Head of caudate nucleus (tissue), 42 donors: ENCODE measurements at places on chromosomes 5 and 9.

DNA sequence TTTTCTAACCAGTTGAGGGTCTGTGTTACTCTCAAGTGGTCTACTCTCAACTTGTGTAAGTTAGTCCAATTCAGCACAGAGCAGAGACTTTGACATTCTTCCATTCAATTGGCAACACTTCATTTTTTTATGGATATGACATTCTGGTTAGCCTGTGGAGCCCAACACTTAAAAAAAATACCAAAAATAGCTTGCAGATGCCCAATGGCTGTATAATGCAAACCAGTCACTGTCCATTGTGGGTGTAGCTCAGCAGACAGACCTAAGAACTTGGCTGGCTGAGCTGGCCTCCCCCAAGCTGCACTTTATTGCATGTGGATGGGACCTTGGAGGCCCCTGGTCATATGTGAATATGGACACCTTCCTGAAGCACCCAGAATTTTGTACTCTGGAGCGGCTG is 103.2 kb downstream of the DPYSL3 start:
- no peak for DNase-seq

DNA sequence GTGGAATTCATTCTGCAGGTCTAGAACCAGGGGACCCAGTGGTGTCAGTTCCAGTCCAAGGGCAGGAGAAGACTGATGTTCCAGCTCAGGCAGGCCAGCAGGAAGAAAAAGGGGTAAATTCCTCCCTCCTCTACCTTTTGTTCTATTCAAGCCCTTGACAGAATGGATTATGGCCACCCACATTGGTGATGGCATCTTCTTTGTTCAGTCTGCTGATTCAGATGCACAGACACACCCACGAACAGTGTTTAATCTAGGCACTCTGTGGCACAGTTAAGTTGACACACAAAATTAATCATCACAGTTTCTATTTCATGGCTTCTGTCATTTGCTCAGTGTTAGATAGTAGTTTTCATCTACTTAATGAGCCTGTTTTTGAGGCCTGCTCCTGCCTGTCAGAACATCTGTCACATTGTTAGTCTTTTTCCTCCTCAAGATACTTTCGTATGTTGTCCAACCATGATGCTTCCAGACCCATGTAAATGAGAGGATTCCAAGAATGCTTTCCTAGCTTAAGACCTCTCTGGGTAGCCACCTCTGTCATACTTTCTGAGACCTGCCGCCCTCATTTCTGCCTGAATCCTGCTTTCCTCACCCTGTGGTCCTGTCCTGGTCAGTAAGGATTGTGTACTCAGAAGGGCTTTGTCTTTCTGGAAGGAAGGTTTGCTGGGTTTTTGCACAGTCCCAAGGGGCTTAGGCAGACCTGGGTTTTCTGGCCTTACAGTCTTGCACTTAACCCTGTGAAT is 72.5 kb downstream of the SPIN1 start:
- peak; percentile 8 for DNase-seq

DNA sequence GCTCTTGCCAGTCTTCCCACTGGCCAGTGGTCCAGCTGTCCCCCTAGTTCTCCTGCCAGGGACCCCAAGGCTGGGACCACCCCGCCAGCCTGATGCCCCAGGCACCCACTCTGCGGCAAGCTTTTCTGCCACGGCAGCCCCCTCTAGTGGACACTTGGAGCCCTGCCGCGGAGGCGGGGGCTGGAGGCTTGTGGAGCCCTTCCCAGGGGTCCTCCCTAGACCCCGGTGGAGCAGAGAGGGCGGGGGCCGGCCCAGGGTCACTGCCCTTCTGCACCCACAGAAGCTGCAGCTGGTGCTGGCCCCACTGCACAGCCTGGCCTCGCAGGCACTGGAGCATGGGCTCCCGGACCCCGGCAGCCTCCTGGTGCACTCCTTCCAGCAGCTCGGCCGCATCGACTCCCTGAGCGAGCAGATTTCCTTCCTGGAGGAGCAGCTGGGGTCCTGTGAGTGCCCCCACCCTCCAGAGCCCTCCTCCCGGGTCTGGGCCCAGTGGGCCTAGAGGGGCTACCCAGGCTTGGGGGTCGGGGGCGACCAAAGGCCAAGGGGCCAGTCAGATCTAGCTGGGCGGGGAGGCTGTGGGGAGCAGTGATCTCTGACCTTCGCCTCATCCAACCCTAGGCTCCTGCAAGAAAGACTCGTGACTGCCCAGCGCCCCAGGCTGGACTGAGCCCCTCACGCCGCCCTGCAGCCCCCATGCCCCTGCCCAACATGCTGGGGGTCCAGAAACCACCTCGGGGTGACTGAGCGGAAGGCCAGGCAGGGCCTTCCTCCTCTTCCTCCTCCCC is 9.1 kb downstream of the EGFL7 start:
- DNase-seq: no peak

DNA sequence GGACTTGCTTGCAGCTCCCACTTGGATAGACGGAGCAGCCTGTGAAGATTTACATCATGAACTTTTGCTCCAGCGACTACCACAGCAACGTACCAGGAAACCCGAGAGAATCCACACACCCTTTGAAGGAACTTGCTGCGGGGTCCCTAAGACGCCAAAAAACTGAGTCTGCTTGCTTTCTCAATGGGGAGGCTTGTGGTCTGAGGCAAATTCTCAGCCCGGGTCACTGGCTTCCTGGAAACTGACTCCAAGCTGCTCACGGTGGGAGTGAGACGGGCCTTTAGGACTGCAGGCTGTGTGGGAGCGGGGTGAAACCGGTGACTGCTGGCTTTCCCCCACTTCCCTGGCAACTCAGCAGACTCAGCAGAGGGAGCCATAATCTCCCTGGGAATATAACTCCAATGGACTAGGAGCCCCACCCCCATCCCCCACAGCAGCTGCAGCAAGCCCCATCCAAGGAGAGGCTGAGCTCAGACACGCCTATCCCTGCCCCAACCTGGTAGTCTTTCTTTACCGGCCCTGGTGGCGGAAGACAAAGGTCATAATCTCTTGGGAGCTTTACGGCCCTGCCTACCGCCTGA is 466.0 kb downstream of the CAAP1 start:
- no peak for DNase-seq

GRCh38 chr5:26390608-26391007 is 647.8 kb downstream of the CDH9 start:
- no peak for DNase-seq

- no peak for DNase-seq
Observed at GRCh38 chr5:43017428-43017815, 22.7 kb downstream of the ANXA2R start.

DNA sequence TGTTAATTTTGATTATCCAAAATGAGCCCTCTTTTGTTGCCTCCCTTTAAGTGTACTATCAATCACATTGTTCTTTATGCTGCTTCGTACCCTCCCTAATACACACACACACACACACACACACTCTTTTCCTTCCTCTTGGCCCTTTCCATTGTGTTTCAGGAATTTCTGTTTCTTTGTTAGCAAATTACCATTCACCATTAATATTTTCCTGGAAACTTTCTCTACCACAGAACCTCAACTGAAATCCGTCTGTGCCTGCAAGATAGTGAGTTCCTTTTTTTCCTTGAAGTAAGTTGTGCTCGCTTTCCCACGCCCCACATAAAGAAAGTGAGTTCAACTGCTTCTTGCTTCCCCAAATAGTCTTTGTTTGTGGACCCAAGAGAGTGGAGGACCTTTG is 61.8 kb downstream of the SMIM15 start:
- no peak for DNase-seq

- DNase-seq: no peak
Observed at GRCh38 chr9:72596451-72597180, 75.2 kb downstream of the TMC1 start.

- DNase-seq: no peak
Observed at GRCh38 chr5:119274030-119274766, 81.6 kb upstream of the TNFAIP8 start.

GRCh38 chr5:39599721-39600431 is 175.1 kb upstream of the DAB2 start:
- no peak for DNase-seq

DNA sequence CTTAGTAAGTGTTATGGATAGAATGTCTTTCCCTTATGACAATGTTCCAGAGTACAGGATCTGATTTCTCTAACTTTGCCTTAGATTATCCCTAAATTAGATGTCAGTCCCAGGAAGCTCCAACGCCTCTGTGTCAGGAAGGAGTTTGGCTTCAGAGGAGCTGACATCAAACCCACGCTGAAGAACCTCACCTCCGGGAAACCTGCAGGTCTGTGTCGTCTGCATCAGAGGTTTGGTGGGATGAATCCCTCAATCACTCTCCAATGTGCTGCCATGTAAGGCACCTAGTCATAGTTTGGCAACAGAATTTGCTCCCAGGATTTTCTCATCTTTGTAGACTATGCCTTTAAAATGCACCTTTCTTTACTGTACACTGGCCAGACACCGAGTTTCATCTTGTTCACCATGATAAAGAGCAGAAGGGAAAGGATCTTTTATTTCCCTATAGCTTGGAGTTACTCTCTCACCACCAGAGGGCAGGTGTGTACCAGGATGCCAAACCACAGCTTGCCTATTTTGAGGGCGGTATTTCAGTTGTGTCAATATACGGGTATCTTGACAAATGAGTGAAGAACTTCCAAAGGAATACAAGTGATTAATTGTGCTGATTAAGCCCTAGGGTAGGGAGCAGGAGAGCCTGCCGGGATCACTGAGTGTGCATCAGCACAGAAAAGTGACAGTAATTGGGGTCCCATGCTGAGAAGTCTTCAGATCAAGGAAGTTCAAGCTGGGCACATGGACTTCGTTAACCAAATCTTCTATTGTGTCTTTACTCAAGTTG is 23.4 kb downstream of the MINAR2 start:
- peak; percentile 81 for DNase-seq

GRCh38 chr9:25813478-25813877 is 135.2 kb upstream of the TUSC1 start:
- no peak for DNase-seq

- DNase-seq: no peak
Observed at GRCh38 chr5:78187172-78187571, 107.3 kb downstream of the AP3B1 start.

- DNase-seq: no peak
Observed at GRCh38 chr5:81058121-81058520, 98.0 kb downstream of the RASGRF2 start.

DNA sequence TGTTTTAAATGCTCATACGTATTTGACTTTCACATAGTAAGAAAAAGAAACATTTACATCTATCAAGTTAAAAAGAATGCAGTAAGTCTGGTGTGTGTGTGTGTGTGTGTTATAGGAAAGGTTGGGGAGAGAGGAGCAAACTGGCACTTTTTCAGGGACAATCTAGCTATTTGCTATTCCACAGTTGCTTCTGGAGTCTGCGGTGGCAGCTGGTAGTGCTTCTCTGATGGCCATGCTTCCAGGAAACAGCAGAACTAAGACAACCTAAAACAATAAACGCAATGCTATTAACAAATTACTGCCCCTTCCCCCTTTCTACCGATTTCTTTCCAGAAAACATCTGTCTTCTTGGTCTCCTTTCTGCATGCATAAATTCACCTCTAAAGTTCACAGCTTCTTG is 70.0 kb upstream of the CDH10 start:
- DNase-seq: no peak

- no peak for DNase-seq
Observed at GRCh38 chr5:68554571-68555279, 339.2 kb downstream of the PIK3R1 start.

GRCh38 chr5:167934551-167934971 is 356.9 kb upstream of the WWC1 start:
- no peak for DNase-seq

GRCh38 chr5:38431242-38431853 is 125.1 kb downstream of the LIFR start:
- no peak for DNase-seq

DNA sequence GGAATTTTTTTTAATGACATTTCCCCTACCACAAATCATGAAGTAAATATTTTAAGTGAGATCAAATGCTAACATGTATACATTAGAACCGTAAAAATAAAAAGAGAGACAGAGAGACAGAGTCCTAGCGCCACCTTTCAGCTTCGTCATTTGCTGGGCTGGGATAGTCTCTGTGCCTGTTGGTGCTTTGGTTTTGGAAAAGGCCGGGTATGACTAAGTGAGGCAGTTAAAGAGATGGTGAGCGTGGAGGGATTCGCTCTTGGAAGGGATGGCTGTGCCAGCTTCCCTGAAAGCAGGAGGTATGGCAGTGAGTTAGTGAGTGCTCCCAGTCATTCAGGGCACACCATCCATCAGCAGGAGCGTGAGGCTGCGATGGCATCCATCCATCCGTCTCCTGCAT is 729.6 kb upstream of the WWC1 start:
- DNase-seq: no peak

DNA sequence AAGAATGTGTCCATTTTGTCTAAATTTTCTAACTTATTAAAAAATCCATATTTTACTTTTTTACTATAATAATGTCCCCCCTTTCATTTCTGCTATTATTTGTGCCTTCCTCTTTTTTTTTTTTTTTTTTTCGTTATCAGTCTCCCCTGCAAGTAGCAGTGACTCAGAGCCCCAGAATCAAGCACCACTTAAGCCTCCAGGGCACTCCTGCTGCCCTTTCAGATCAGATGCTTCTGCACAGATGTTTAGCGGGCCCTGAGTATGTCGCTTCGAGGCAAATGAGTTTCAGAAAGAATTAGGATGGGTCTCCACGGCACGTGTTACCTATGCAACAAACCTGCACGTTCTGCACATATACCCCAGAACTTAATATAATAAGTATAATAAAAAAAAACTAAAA is 11.7 kb downstream of the MED7 start:
- no peak for DNase-seq

DNA sequence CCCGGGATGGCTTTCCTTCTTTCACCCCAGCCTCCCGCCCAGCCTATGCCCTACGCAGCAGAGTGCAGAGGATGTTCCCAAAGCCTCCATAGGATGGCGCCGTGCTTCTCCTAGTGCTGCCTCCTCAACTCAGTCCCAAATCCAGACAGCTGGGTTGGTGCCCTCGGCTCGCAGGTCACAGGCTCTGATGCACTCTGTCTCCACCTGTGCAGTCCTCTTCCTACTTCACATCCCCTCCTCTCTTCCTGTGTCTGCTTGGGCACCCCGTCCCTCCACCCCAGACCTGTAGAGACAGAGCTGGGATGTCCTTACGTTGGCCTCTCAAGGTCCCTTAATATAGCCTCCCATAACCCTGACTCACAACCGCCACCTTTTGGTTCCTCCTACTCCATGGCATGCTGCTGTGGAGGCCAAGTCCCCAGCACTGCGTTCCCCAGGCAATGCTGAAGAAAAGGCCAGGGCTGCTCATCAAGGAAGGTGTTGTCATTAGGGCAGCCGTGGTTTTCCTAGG is 314.4 kb downstream of the GADD45G start:
- no peak for DNase-seq
